ENCODE measurements at places on chromosomes 16 and 17. TPM values are rescaled to one million over a fixed set of nuclear protein-coding genes. Genes with fewer than 3 reads are reported as not detected.
A peak's percentile ranks its signal among the peaks of the same experiment; 100 is the strongest.

GRCh38 chr16:30409125-30410060 lies 2.0 kb downstream of the ZNF771 start:
- DNase-seq = peak; percentile 96

- DNase-seq = no peak
Measured at GRCh38 chr16:7351610-7352510, 19.2 kb downstream of the RBFOX1 start.

GRCh38 chr17:2172077-2172851 lies 117.4 kb downstream of the HIC1 start:
- DNase-seq = peak; percentile 86

DNA sequence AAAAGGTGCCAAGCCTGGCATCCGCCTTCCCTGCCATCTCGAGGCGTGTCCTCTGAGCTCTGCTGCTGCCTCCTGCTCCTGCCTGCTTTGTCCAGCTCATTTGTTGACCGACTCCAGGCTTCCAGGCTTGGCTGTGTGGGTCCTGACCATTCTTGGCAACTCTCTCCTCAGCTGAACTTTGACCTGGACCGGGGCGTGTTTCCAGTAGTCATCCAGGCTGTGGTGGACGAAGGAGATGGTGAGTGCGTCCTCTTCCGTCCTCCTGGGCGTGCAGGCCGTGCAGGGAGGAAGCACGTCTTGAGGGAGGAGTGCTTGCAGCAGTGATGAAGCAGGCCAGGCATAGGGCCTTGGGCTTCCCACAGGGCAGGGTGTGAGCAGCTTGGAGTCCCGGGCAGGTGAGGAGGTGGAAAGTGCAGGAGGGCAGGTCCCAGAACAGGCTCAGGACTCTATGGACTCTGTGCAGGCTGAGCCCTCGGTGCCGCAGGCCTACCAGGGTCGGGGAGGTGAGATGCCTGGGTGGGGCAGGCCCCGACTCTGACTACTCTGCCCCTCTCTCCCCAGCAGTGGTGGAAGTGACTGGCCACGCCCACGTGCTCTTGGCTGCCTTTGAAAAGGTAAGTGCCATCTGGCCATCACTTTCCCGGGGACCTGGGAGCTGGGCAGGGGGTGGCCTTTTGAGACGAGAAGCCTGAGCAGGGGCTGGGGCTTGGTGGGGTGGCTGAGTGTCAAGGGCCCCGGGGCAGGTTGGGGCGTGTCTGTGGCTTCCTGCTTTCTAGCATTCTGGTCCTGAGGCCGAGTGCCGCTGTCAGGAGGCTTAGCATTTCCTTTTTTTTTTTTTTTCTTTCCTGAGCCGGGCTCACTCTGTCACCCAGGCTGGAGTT lies 28.6 kb upstream of the NUDT16L1 start:
- DNase-seq = peak; percentile 79

The ZNF385C gene
- 3.0 TPM for total RNA-seq

The CORO1A gene
- total RNA-seq = 41.2 TPM

The SLC52A1 gene
- total RNA-seq = not detected

- DNase-seq = no peak
Measured at GRCh38 chr16:70720425-70721201, 34.8 kb upstream of the MTSS2 start.

The KRTAP9-8 gene
- not detected for total RNA-seq

GRCh38 chr17:77995146-77995852 lies 36.8 kb downstream of the TNRC6C start:
- DNase-seq = no peak

DNA sequence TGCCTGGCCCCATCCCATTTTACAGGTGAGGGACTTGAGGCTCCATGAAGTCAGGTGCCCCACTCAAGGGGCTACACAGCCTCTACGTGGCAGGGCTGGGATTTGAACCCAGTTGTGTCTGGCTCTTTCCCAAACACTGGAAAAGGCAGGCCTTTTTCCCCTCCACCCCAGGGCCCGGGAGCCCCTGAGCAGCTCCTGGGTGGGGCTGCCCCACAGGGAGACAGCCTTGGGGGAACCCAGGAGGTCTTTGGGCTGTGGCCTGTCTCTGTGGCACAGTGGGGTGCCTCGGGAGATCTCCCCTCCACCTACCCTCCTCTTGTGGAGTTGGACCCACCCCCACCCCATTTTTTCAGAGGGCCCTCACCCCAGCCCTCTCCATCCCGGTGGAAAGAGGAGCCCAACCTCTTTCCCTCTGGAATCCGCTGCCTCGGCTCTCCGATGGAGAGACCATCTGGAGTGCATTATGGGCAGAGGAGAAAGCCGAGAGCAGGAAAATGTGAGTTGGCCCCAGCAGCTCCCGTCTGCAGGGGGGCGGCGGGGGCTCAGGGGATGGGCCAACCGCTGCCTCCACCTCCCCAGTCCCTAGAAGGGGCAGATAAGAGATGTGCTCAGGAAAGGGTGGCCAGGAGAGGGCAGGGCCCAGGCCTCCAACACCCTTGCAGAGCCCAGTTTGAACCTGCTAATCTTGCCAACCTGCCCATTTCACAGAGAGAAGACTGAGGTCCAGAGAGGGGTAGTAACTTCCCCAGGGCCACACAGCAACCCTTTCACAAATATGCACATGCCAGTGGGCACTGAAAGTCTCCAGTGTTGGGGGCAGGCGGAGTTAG lies 15.4 kb upstream of the TMEM92 start:
- peak; percentile 76 for DNase-seq

DNA sequence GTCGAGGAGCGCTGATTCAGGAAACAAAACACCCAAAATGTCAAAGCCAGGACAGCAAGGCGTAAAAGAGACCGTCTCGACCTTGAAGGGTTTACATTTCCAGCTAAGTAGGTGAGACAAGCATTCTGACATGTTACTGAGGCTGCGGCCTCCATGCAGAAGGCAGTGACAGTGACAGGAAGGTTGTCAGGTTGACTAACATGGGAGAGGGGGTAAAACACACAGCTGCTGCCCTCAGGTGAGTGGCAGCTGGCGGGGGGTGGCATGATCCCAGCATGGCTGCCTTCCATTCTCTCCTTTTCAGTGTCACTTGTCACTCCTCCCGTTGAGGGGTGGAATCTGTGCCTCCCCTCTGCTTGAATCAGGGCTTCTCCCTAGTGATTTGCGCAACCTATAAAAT lies 31.9 kb upstream of the CRHR1 start:
- DNase-seq = no peak

The SHISA9 gene
- total RNA-seq = 3.8 TPM

GRCh38 chr17:74429604-74430384 lies 2.1 kb upstream of the GPRC5C start:
- DNase-seq = no peak

The NOTUM gene
- total RNA-seq = not detected

Data from sciatic nerve (tissue), 2 donors.